CD4-positive, alpha-beta memory T cell (primary cell): ENCODE measurements at places on chromosomes 7 and 10.

DNA sequence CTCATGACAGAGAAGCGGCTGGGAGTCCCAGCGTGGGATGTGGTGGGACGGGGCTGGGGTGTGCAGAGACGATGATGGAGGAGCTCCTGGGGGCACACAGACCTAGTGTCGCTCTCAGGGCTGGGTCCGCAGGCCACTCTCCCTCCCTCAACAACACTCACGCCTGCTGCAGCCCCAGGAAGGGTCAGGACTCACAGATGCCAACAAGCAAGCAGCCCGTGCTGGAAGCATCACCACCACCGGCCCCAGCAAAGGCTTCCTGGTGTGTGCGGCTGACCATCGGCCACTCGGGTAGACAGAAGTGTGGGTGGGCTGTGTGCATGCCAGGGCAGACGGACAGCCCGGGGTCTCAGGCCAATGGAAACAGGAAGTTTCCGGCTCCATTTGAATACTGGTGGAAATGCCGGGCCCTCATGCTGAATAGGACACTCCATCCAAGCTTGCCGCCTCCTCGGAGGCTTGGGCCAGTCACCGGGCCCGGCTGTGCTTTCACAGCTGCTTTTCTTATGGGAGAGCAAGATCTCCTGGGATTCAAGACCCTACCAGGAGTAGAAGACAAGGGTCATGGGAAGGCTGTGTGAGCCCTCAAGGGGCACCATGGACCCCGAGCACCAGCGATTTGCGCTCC, 178.1 kb downstream of the ELFN1 start:
- DNase-seq = no peak

GRCh38 chr10:11521860-11522259, 89.6 kb downstream of the USP6NL start:
- DNase-seq = no peak

DNA sequence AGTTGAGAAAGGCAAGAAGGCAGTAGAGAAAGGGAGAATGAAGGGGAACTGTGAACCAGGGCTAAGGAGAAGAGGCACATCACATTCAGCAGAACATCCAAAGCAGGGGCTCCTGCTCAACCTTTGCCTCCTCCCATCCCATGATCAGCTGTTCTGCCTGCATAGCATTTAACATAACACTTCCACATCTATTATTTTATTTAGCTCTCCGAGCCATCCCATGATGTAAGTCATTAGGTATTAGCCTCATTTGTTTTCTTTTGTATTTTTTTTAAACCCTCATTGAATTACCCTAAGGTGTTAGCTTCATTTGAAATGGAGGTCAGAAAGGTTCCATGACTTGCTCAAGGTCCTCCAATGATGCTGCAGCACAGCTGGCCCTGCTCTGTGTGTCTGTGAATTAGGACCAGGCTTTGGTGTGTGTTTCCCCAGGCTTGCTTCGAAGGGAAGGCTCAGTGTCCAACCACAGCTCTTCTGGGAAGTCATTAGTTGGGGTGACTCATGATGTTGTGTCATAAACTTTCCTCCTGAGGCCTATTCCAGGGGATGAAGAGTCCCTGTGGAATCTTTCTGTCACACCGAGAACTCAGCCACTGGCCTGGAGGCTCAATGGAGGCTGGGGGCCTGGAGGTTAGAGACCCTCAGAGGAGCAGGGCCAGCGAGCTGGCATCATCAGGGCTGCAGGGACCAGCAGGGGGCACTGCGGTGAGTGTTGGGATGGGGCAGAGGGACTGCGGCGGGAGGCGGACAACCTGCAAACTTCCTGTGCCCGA, 16.5 kb downstream of the NPFFR1 start:
- DNase-seq = no peak

DNA sequence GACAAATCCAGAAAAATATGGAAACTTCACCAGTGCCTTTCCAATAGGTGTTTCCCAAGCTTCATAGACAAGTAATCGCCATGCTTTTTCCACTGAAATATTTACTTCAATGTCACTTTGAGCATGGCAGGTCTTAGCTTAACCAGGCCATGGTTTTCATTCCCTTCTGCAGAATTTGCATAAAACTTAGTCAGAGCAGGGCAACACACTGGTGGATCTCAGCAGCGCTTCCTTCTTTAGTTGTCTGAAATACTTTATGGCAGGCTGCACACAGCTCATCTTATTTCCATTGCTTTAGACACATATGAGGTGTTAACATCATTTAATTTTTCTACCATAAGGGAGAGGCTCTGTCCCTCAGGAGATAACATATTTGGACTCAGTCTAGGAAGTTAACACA, 102.9 kb upstream of the AHR start:
- no peak for DNase-seq

GRCh38 chr10:133072196-133072595, 15.5 kb upstream of the ADGRA1 start:
- DNase-seq = no peak

- DNase-seq = no peak
Measured at GRCh38 chr10:111954386-111954785, 229.2 kb downstream of the GPAM start.

DNA sequence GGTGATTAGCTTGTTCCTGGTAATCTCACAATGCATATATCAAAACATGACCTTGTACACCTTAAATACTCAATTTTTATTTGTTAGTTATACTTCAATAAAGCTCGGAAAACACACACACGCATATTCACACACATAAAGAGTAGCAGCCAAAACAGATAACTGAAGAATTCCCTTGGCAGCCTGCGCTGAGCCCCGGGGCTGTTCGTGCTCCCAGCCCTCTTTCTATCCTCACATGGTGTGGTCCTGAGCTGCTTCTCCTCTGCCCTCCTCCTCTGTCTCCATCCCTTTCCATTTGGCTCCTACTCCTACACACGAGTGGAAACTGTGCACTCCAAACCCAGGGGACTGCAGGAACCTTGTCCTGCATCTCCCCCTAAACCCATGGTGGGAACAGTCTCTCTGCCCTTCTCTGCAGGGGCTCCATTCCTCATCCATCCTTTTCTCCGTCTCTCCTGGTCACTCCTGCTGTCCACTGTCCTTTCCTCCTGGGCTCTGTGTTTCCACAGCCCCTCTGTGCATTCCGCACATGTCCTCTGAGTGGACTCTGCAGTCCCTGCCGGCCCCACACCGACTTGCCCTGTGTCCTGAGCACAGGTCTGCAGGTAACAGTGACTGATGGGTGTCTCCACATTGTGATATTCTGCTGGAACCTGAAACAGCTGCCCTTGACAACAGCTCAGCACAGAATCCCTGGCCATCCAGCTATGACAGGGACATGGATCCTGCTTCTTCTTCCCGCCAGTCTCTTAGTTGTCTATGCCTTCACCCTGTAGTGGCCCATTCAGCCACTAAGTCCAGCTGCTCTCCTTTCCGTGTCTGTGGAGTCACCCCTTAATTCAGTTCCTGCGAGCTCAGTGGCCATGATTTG, 216.8 kb upstream of the ZNF32 start:
- no peak for DNase-seq

GRCh38 chr10:81696609-81697388, 178.2 kb upstream of the NRG3 start:
- DNase-seq = no peak

DNA sequence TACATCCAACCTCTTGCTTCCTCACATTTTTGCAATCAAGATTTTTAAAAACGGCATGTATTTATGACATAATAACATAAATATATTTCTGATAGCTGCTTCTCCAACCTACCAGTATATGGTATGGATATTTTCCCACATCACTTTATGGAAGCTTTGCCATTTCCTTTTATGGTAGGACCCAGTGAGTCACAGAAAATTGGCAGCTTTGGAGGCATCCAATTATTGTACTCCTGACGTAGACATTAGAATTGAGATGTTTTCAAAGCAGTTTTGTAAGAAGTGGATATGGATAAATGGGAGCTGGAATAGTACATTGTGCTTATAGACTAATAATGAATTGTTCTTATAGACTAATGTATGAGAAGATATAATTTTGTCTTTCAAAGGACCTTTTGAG, 23.8 kb upstream of the BICC1 start:
- DNase-seq = no peak

DNA sequence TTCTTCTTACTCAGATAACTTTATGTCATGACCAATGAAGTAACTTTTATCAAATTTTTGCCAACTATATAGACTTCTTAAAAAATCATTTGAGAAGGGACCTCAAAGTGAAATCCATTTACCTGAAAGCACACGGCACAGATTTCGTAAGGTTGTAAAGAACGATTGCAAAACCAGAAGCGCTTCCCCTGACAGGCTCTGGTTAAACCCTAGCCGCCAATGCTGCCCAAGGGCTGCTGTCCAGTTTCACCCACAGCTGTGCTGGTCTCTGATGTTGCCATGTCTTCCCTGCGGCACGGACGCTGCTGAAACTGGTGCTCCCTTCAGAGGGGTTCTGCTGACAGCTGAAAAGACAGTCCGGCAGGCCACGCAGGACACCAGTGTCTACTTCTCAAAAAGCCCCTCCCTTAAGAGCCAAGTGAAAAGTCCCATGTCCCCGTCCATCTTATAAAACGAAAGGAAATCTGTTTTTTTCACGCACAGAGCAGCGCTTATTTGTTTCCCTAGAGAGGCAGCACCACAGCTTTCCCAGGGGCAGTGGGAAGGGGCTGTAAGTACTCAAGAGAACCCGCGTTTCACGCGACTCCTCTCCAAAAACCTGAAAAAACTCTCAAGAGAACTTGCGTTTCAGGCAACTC, 32.5 kb downstream of the GNA12 start:
- DNase-seq = no peak

DNA sequence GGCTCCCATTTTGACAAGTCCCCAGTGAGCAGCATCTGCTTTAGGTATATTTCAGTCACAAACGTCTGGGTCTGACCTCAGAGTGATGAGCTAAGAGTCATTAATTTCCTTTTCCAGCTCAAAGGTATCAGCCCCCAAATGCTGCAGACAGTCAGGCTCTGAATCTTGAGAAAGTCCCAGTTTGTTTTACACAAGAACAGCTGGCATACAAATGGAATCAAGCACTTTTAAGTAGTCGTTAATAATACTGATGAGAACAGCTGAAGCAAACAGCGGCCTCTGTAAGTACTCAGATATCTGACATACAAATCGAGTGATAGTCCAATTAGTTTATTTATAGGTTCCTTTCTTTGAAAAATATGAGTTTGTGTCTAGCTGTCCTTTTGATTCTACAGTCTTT, 49.4 kb upstream of the MSRB2 start:
- DNase-seq = no peak

- DNase-seq = no peak
Measured at GRCh38 chr7:44286182-44286617, 39.2 kb downstream of the CAMK2B start.

- no peak for DNase-seq
Measured at GRCh38 chr7:154672659-154673415, 330.1 kb downstream of the PAXIP1 start.

GRCh38 chr10:21047511-21047910, 150.4 kb upstream of the NEBL start:
- DNase-seq = no peak

- peak; percentile 70 for DNase-seq
Measured at GRCh38 chr10:123160311-123160980, 6.2 kb downstream of the BUB3 start.

DNA sequence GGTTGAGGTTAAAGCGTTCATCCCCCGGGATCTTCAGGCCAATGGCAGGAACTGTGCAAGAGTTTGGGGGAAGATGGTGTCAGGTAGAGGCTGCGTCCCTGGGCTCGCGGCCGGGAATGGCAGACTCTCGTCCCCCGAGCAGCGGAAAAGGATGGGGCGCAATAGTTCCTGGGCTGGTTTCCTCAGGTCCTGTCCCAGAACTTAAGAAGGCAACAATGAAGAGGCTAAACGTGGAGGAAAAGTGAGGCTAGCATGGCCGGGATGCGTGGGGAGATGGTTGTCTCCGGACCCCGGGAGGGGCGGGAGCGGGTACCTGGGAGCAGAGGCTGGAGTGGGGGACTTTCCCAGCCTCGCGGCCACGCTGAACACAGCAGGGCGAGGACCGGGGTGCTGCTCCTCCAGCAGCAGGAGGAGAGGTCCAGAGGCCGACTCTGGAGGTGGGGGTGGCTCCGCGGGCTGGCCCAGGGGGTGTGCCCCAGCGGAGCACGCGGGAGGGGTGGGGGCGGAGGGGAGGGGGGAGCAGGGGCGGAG, 882 bp downstream of the IRF5 start:
- DNase-seq = no peak

GRCh38 chr7:93150200-93150835, 2.1 kb upstream of the SAMD9L start:
- DNase-seq = no peak

DNA sequence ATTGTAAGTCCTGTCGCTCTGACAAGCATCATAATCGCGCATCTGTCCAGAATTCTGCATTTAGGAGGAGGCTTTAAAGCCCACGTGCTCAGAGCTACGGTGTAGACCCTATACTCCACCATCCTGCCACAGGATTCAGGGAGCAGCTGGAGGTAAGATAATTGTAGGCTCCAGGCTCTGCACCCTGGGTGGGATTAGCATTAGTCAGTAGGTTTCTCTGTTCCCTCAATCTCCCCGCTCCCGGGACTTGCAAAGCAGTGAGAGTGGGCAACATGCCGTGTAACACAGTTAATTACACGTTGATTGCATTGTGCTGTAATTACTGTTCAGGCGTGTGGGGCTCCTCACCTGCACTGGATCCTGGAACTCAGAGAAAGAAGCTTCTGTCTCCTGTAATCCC, 89.3 kb upstream of the CUX1 start:
- no peak for DNase-seq

- no peak for DNase-seq
Measured at GRCh38 chr10:44818041-44818649, 93.0 kb upstream of the TMEM72 start.

GRCh38 chr10:36423821-36424248, 701.6 kb upstream of the ANKRD30A start:
- no peak for DNase-seq

- DNase-seq = no peak
Measured at GRCh38 chr10:16392531-16393069, 44.2 kb upstream of the PTER start.

DNA sequence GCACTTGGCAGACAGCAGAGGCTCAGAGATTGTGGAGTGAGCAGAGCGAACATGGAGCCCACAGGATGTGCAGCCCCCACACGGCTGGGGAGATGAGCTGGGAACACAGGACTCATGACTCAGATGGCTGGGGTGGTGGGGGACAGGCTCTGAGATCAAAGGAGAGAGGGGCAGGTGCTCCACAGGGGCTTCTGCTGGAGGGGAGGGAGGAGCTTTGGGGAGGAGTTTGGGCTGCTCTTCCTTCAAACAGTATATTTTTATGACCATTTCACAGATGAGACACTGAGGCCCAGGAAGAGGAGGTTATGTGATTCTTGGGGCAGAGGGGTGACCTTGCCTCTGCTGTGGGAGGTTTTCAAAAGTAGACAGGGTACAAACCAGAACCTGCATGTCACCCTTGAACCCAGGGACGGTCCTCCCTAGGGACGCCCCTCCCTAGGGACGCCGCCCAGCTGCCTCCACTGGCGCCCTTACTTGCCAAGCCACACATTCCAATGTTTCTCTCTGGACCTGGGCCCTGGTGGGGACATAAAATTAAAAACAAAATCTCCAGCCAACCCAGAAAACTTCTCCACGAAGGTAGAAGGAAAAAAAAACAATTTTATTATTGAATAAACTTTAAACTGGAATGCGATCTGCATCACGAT, 981 bp upstream of the CRYGN start:
- DNase-seq = no peak

GRCh38 chr7:143013893-143014292, 13.0 kb downstream of the OR9A2 start:
- no peak for DNase-seq
